Activated T-helper 1 cell treated with anti-CD3 and anti-CD28 coated beads, Interleukin-2, amount 50 U/mL, for 16 hours (primary cell): ENCODE measurements at places on chromosomes 5 and 9.

GRCh38 chr5:68242743-68243142 is 27.2 kb downstream of the PIK3R1 start:
- no peak for DNase-seq

GRCh38 chr5:38944282-38944681 is 98.5 kb downstream of the OSMR start:
- DNase-seq: no peak

GRCh38 chr5:157468293-157468965 is 8.4 kb downstream of the NIPAL4 start:
- no peak for DNase-seq

- no peak for DNase-seq
Measured at GRCh38 chr9:107481035-107481434, 8.5 kb downstream of the KLF4 start.

GRCh38 chr5:140569197-140569596 is 4.6 kb downstream of the SLC35A4 start:
- DNase-seq: no peak

- no peak for DNase-seq
Measured at GRCh38 chr5:101390151-101390908, 487.2 kb upstream of the ST8SIA4 start.

- no peak for DNase-seq
Measured at GRCh38 chr5:154211641-154212390, 21.3 kb downstream of the GALNT10 start.

DNA sequence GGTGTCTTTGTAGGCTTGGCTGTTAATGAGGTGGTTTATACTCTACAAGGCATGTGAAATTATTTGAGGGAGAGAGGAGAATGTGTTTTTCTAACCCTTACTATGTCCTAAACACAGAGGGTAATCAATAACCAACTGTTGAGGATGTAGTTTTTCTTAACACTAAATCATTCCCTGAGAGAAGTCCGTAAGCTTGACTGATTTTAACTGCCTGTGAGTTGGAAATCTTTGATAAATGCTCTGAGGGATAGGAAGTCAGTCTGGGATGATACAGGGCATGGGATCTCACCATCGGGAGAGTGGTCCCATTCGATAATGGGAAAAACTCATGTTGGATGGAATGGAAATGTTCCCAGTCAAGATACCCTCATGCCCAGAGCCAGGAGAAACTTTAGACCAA is 249.6 kb downstream of the PDZD2 start:
- DNase-seq: no peak

DNA sequence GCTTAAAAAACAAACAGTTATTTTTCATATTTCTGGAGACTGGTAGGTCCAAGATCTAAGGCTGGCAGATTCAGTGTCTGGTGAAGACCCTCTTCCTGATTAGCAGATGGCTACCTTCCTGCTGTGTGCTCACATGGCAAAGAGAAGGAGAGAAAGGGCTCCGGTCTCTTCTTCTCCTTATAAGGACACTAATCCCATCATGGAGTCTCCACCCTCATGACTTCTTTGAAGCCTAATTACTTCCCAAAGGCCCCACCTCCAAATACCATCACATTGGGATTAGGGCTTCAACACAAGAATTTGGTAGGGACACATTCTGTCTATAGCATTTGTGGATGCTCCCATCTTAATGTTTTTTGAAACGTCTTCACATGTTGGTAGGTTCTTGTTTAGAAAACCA is 391.1 kb downstream of the TMEM161B start:
- no peak for DNase-seq

GRCh38 chr5:144292029-144292428 is 121.4 kb downstream of the KCTD16 start:
- no peak for DNase-seq

DNA sequence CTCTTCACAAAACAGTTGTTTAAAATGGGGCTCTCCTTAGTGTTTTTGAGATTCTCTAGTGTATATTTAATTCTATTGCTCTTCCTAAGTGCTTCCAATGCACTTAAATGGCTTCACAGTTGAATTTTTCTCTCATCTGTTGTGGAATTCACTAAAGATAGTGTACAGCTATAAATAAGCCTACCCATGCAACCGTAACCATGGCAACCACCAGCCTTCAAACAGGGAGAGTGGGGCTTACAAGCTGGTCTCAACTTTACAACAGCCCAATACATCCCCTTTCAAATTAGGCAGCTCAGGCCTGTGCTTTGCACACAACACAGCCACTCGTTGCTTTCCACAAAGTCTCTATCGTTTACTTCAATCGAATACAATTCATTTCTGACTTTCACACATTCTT is 144.0 kb upstream of the PLPPR1 start:
- no peak for DNase-seq
